ENCODE measurements at places on chromosomes 1 and 21.

DNA sequence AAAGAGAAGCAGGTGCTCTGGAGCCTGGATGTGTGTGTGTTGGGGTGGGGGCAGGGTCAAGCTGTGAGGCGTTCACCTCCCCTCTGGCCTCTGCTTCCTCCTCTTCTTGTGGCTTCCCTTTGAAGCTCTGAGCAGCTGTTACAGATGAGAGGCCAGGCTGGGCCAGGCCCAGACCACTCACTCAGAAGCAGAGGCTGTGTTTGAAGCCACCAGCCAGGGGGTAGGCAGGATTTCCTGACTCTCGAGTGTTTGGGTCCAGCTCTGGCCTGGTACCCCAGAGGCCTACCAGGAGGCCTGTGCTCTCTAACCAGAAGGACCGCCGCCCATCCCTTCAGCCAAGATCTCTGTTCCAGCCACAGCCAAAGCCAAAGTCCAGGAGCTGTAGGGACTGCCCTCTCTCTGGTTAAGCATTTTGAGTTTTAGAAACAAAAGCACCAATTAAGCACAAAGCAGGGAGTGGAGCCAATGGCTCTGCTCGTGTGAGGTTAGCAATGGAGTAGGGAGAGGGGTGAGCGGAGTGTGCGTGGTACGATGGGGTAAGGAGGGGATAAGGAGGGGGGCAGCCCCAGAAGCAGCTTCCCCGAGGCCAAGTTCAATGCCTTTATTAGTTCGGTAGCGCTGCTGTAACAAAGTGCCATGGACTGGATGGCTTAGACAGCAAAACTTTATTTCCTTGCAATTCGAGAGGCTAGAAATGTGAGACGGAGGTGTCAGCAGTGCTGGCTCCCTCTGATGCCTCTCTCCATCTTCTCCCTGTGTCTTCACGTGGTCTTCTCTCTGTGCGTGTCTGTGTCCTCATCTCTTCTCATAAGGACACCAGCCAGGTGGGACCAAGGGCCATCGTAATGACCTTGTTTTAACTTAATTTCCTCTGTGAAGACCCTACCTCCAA is 20.5 kb downstream of the RCSD1 start:
- DNase-seq: no peak

- no peak for DNase-seq
These were observed 3.0 kb downstream of the MOV10 start for GRCh38 chr1:112677501-112677900.

- DNase-seq: no peak
These were observed 20.0 kb downstream of the ADGRL2 start for GRCh38 chr1:81820765-81821164.

DNA sequence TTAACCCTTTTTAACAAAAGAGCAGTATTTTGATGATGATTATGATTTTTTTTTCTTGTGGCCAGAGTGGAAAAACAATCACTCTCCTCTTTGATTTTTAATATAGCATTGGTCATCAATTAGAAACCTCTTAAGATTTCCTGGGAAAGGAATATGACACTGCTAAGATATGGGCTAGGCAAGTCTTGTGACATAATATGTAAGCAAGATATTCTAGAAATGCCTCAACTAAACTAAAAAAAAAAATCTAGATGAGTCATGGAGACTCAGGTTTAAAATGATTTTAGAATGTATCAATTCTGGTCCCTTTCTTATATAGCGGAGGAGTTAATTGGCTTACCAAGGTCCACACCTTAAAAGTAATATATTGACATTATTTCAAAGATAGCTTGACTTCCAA is 60.3 kb upstream of the JUN start:
- no peak for DNase-seq

DNA sequence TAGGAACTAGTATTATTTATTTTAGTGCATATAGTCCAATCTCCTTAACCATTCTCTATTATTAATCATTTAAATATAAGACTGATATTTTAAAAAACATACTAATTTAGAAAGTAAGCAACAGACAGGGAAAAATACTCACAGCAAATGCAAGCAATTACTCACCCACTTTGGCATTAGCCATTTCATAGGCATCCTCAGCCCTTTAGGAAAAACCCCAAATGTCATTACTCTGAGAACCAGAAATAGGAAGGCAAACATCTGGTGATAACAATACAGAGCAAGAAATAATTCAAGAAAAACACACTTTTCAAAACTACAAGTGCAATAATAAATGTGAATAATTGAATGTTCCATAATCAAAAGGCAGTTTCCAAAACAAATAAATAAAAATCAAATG is 545.1 kb downstream of the PLPP3 start:
- DNase-seq: peak; percentile 10

- no peak for DNase-seq
These were observed 790.4 kb downstream of the PLA2G4A start for GRCh38 chr1:187619175-187619574.

GRCh38 chr1:63601912-63602311 is 8.7 kb downstream of the PGM1 start:
- DNase-seq: no peak

- no peak for DNase-seq
These were observed 59.2 kb upstream of the ACTRT2 start for GRCh38 chr1:2962061-2962460.

GRCh38 chr1:77193951-77194350 is 25.3 kb downstream of the PIGK start:
- DNase-seq: no peak
